B cell (primary cell): ENCODE measurements at places on chromosomes 4 and X.

DNA sequence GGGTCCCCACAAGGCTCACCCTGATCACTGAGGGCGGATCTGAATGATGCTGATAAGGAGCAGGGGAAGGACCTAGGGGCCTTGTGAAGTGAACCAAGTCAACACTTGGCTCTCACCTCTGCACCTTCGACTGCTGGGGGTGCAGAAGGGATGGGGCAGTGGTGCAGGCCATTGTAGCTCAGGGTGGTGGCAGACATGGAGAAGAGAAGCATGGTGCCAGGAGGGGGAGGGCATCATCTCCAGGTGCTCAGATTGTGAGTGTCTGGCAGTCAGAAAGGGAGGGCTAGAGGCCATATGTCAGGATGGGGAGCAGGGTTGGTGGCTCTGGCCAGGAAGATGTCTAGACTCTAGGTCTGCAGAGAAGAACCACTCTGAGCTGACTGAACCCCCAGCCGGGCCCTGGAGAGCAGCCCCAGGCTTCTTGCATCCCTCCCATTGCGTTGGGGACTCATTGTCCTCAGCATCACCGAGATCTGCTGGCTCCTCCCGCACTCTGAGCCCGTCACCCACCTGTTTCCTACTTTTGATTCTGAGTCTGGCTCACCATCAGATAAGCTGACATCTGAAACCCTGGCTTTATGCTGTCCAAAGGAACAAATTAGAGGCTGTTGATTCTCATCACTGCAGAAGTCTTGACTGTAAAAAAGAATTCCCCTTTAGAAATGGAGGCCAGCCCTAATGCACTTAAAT is 3.8 kb downstream of the APLN start:
- no peaks in the 10 kb centered on the region for H3K36me3 ChIP-seq
- no peak overlapping the region for H3K4me3 ChIP-seq
- no peak overlapping the region for H3K27ac ChIP-seq
- no peaks in the 10 kb centered on the region for H3K27me3 ChIP-seq

GRCh38 chr4:12770351-12770750 is 713.8 kb downstream of the RAB28 start:
- no peak overlapping the region for H3K27ac ChIP-seq
- H3K4me3 ChIP-seq: no peak overlapping the region
- no peaks in the 10 kb centered on the region for H3K27me3 ChIP-seq
- DNase-seq: no peak

DNA sequence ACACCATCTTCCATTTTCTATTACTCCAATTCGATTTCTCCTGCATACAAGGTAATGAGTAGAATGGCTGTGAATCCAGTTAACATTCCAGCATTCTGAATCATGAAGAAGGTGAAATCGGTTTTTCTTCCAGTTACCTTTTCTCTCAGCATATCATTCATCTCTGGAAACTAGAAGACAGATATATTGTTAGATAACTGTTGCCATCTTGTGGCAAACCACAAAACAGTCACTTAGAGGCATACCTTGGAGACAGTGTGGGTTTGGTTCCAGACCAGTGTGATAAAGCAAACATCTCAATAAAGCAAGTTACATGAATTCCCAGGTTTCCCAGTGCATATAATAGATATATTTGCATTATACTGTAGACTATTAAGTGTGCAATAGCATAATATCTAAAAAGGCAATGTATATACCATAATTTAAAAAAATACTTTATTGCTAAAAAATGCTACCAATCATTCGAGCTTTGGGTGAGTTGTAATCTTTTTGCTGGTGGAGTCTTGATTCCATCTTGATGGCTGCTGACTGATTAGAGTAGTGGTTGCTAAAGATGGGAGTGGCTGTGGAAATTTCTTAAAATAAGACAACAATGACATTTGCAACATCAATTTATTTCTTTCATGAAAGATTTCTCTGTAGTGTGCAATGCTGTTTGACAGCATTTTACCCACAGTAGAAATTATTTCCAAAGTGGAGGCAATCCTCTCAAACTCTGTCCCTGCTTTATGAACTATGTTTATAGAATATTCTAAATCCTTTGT is 82.1 kb downstream of the SLC39A8 start:
- no peaks in the 10 kb centered on the region for H3K27me3 ChIP-seq
- no peaks in the 10 kb centered on the region for H3K4me1 ChIP-seq
- no peaks in the 10 kb centered on the region for H3K36me3 ChIP-seq

GRCh38 chrX:150873616-150874015 is 24.9 kb downstream of the CD99L2 start:
- DNase-seq: no peak
- H3K27ac ChIP-seq: no peak overlapping the region
- H3K36me3 ChIP-seq: no peaks in the 10 kb centered on the region
- H3K27me3 ChIP-seq: no peaks in the 10 kb centered on the region
- no peak overlapping the region for H3K4me3 ChIP-seq
- H3K4me1 ChIP-seq: peaks cover 5% of the 10 kb centered on the region
